ENCODE measurements at places on chromosomes 3 and 15.

- no peak for DNase-seq
Observed at GRCh38 chr3:62940771-62941563, 65.8 kb upstream of the CADPS start.

DNA sequence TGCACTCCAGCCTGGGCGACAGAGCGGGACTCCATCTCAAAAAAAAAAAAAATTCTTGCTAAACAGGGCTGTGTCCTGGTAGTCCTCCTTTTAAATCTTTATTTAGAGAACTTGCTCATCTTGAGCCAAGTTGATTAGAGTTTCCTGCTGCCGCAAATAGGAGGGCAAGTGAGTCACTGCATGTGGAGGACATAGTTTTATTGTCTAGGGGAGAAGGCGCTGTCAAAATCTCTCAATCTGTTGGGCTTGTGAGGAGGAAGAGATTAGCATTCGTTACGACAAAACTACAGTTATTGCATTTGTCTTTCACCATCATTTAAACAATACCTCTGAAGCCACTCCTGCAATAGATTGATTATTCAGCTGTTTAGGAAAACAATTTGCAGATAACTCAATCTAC, 11.5 kb downstream of the MUC4 start:
- DNase-seq = no peak

DNA sequence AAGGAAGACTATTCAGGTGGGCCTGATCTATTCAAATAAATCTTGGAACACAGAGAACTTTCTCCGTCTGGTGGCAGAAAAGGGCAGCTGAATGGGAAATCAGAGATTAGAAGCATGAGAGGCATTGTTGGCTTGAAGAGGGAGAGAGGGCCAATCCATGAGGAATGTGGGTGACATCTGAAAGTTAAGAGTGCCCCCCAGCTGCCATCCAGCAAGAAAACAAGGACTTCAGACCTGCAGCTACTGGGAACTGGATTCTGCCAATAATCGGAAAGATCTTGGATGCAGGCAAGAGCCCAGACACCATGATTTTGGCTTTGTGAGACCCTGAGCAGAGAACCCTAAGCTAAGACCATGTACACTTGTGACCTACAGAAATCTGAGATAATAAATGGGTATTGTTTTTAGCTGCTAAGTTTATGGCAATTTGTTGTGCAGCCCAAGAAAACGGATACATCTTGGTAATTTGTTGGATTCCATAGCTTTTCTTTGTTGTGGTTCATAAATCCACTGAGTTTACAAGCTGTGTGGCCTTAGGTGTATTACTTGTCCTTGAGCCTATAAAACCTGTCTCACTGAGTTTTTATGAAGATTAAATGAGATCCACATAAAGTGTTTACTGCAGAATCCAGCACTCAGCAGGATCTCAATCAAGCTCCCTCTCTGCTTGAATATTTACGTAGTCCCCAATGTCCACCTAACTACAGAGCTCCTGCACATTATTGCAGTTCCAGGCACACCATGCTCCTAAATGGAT, 82.1 kb upstream of the PRTG start:
- DNase-seq = peak; percentile 58

DNA sequence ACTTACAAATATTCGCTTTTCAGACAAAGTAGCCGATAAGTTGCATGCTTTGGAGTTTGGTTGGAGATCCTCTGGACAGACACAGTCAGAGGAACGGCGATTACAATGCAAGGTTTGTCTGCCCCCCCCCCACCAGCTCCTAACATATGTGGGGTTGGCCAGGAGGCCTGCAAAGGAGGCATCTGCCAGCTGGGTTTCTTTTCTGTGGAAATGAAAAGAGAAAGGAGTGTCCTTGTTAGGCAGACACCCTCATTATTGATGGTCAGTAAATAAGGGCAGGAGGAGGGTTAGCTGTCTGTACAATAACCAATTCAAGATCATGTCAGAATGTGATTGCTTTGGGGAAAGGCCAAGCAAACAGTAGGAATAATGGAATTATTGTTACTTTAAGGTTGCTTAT, 49.1 kb downstream of the TLNRD1 start:
- peak; percentile 52 for DNase-seq

DNA sequence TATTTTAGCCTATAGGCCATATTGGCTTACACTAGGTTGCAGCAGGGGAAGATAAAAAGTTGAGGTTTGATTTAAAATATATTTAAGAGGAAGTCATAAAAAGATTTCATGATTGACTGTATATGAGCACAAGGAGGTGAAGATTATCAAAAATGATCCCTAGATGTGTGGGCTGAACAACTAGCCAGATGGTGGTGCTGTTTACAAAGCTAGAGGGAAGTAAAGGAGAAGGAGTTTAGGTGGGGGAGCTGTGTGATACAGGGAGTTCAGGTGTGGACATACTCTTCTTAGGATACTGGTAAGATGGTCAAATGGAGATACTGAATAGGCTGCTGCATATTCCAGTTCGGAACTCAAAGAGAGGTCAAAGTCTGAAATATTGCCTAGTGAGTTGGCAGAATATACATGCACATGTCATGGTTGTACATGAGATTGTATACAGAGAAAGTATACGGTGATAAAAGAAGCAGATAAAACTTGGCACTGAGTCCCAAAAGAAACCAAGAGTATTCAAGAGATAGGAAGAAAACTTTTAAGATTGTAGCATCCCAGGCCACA, 727.8 kb downstream of the NLGN1 start:
- no peak for DNase-seq

GRCh38 chr3:46927718-46928073, 48.8 kb downstream of the CCDC12 start:
- DNase-seq = no peak

DNA sequence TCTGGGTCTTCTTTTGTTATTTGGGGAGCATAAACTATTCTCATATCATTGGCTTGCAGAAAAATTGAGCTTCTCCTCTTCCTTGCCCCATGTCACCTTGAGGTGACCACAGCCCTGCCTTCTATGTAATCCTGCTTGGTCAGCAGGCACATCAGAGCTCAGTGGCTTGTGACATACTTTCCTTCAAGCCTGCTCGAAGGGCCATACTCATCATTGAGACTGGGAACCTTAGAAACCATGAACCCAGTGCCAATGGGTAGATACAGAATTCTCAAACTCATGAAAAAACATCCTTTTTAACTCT, 3.7 kb upstream of the CCR2 start:
- no peak for DNase-seq

DNA sequence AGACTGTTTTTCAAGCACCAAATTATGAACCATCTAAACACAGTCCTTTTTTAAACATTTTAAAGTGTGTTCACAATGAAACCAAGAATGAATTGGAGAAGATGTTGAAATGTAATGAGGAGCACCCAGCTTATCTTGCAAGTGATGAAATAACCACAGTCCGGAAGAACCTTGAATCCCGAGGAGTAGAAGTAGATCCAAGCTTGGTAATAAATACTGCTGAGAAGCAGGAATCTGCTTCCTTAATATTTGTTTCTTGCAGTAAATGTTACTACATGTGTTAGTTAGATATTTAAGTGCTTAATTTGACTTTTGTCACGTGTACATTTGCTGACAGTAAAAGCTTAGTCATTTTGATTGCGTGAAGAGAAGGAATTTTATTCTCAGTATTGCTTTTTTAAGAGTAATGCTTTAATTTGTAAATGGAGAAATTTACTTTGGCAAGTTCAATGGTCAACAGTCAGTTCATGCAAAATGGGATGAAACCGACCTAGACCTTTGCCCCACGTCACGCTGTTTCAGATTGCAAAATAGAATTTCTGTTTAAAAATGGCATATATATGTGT, 69.8 kb downstream of the OPA1 start:
- DNase-seq = no peak

DNA sequence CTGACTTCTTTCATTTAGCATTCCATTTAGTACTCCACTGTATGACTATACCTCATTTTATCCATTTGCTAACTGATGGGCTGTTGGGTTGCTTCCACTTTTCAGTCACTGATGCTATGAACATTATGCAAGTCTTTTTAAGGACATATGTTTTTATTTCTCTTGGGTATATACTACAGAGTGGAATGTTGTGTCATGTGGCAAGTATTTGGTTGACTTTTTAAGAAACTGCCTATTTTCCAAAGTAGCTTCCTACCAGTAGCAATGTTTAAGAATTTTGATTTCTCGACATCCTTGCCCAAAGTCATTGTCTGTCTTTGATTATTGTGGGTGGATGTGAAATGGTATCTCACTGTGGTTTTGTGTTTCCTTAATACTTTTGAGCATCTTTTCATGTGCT, 110.1 kb upstream of the TPM1 start:
- no peak for DNase-seq

DNA sequence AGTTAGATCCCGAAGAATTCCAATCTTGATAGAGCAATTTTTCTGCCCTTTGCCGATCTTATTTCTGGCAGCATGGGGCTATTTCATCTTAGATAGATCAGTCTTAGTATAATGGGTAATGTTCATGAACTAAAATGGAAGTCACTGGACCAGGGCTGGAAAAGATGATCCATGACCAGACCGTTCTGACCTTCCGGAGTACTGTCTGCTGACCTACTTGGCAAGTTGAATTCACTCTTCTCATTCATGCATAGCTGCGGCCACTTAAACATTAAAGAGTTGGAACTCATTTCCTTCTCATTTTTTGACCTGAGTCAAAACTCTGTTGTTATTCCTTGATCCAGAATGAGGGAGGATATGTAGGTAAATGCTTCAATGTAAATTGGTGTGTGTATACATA, 32.5 kb downstream of the GMNC start:
- no peak for DNase-seq

- DNase-seq = no peak
Observed at GRCh38 chr3:98695796-98696195, 67.3 kb upstream of the ST3GAL6 start.

- no peak for DNase-seq
Observed at GRCh38 chr3:184491867-184492615, 69.5 kb upstream of the EPHB3 start.

DNA sequence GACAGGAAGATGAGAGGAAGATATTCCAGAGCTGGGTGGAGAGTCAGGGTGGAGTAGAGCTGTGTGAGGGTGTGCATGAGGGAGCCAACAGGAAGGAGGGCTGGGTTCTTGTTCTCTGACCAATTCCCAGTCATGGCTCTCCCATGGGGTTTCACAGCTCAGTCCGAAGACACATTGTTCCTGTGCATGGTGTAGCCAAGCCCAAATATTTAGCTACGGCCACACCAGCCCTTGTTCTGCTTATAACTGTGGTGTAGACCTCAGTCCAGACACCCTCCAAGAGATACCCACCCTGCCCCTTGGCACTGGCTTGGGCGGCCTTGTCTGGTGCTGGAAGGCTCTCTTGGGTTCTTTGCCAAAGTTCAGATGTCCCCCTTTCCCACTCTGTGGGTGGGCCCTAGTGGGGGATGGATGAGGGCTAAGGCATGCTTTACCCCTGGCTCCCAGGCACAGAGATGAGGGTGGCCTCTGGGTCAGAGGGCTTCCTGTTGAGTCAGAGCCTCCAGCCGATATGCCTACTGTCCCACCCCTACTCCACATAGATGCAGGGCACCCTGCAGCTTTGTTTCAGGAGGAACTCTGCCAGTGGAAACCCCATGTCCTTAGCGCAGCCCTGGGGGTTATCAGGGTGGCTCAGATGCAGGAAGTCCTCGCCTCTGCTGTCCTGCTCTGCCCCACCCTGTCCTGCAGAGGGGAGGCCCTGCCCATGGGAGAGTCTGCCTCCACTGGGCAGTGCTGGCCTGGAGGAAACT, 271.2 kb upstream of the CTDSPL start:
- DNase-seq = no peak
